ENCODE measurements at places on chromosomes 2 and 18.

- DNase-seq: no peak
These were observed 3.7 kb downstream of the SERPINB5 start for GRCh38 chr18:63480476-63480875.

- no peak for DNase-seq
These were observed 260.2 kb downstream of the TMX3 start for GRCh38 chr18:68454511-68455228.

- no peak for DNase-seq
These were observed 9.7 kb upstream of the PNPT1 start for GRCh38 chr2:55703350-55703749.

DNA sequence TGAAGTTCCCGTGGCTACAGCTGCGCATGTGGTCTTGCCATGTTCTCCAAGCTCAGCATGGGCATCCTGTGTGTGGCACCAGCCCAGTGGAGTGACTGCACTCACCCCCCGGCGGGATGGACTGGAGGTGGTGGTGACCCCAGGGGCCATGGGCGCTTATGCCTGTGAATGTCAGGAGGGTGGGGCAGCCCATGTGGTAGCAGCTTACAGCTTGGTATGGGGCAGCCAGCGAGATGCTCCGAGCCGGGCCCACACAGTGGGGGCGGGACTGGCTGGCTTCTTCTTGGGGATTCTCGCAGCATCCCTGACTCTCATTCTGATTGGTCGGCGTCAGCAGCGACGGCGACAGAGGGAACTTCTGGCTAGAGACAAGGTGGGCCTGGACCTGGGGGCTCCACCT, 25.6 kb downstream of the SEMA4F start:
- no peak for DNase-seq

GRCh38 chr2:105537466-105537865, 138.6 kb upstream of the FHL2 start:
- DNase-seq: no peak

Data from NCI-H1092 (cell line).